Activated CD4-positive, CD25-positive, alpha-beta regulatory T cell (primary cell): ENCODE measurements at places on chromosomes 3 and 15.

DNA sequence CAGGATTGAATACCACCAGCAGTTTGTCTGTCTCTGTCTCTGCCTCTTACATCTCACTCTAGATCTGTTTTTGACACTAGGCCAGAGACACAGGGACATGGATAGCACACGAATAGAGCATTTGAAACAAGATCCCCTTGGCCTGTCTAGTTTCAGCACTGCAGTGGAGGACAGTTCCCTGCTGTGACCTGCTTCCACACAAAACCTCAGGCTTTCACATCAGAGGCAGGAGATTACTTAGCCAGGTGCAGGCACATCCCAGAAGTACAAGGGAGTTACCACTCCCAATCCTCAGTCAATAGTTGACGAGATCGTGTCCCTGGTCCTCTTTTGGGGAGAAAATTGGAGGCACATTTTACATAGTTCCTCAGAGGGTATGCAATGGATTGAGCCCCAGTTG is 34.0 kb upstream of the CCK start:
- DNase-seq: no peak

GRCh38 chr3:177488740-177489139 is 291.5 kb upstream of the TBL1XR1 start:
- DNase-seq: no peak

DNA sequence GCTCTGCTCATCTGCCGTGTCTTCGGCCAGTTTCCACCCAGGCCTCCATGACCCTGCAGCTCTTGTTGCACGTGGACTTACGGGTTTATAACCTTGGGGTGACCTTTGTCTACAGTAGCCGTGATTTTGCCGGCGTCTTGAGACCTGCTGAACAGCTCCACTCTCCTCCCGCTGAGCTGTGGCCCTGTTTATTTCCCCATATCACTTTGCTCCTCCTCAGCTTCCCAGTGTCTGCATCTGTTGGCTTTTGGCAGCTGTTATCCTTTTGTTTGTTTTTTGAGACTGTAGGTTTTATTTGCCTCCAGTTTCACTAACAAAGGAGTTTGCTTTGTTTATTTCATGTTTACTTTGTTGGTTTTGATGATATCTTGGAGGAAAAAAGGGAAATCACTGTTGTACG is 29.3 kb upstream of the SLC28A1 start:
- no peak for DNase-seq

DNA sequence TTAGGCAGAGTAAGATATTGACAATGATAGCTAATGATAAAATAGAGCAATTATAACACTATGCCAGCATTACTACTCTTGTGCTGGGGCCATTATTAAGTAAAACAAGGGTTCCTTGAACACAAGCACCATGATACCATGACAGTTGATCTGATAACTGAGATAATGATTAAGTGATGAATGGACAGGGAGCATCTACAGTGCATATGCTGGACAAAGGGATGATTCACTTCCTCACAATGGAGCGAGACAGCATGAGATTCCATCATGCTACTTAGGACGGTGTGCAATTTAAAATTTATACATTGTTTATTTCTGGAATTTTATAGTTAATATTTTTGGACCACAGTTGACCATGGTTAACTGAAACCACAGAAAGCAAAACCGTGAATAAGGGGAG is 156.6 kb downstream of the FHIT start:
- no peak for DNase-seq

- no peak for DNase-seq
Observed at GRCh38 chr3:180940826-180941225, 28.4 kb downstream of the FXR1 start.

DNA sequence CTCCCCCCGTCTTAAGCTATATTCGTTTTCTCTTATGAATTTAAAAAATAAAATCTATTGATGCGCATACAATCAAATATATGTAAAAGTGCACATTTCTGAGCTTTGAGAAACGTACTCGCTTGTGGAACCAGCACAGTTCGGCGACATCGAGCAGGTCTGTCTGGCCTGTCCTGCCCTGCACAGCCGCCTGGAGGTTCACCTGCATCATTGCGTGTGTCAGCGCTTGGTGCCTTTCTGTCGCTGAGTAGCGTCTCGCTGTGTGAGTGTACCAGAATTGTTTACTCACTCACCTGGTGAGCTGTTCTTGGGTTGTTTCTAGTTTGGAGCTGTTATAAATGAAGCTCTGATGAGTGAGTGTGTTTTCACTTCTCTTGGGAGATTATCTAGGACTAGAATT is 104.0 kb downstream of the VGLL4 start:
- DNase-seq: no peak

DNA sequence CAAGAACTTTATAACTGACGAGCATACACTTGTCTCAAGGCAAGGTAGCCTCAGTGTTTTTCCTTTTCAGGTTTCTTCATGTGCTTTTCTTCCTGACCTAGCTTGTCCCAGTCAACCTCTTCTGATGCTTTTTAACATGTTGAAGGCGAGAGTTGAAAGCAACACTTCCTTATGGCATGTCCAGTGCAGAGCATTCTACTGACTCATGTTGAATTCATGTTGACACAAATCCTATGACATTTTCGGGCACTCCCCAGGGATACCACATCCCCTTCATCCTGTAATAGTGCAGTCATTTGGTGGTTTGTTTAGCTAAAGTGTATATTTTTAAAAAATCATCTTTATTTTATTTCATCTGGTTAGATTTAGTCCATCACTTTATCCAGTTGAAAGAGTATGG is 75.9 kb upstream of the CBLB start:
- no peak for DNase-seq

DNA sequence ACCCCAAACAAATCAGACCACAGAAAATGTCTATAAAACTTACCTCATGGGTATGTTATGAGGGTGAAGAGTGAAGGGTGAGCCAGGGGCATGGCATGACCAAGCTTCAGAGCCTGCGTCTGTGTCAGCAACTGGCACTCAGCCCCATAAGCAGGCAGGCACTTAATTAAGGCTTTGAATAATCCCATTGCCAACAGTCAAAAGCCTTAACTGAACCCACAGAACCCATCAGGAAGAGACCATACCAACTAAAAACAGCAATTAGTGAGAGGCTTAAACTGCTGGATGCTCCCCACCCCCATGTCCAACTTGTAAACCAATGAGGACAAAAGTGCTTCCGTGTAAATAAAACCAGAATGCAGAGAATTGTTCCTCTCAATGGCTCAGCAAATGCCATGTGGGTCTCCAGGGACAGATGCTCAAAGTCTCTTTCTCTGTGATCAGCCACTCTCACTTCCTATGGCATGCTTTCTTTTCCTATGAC is 126.0 kb downstream of the MYLK start:
- no peak for DNase-seq

- DNase-seq: no peak
Observed at GRCh38 chr3:83890039-83890762, 1068.6 kb upstream of the CADM2 start.

DNA sequence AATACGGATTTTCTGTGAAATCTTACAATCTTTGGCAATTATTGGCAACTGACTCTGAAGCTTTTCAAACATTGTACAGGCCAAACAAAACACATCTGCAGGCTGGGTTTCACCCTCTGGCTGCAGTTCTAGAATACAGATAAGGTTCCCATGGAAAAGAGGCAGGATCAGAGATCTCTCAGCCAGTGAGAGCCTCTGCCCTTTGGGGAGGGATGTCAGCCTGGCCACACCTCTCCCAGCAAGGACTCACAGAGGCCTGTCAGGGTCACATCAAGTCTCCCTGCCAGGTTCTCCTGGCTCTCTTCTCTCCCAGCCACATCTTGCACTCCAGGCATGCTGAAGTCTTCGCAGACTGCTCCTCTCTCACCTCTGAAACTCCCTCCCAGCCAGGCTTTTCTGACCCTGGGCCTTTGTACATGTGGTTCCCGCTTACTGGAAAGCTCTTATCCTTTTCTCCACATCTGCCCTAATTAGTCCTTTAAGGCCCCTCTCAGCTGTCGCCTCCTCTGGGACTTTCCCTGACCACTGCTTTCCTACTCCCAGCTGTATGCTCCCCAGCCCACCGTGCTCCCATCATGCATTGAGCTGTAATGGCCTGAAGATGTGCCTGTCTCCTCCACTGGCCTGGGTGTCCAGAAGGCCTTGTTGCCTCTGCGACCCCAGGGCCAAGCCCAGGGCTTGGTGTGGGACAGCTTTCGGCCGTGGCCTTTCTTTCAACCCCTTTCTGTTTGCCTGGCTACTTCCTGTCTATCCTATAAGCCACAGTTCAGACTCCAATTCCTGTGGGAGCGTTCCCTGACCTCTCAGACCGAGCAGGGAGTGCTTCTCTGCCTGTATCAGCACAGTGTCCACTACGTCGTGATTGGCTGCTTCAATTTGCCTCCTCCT is 4.3 kb downstream of the RBP1 start:
- DNase-seq: no peak

DNA sequence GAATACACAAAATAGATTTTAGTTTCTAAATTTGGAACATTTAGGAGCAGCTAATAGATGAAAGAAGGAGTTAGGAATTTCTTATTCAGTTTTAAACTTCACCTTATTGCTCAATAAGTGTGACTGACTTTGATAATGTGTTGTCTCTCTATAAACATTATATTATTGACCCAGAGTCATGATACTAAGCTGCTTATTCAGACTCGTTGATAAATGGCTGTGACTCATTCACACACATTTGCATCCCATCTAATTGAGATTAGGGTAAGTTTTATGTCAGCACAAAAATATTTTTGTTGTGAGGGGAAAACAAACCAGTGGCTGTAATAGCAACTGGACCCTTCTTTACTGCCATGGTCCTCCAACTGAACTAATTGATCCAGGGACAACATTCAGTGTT is 137.6 kb downstream of the GOLIM4 start:
- DNase-seq: no peak

GRCh38 chr3:56839784-56840715 is 38.3 kb upstream of the ARHGEF3 start:
- DNase-seq: no peak

- no peak for DNase-seq
Observed at GRCh38 chr3:78937475-78937874, 830.3 kb downstream of the ROBO1 start.

DNA sequence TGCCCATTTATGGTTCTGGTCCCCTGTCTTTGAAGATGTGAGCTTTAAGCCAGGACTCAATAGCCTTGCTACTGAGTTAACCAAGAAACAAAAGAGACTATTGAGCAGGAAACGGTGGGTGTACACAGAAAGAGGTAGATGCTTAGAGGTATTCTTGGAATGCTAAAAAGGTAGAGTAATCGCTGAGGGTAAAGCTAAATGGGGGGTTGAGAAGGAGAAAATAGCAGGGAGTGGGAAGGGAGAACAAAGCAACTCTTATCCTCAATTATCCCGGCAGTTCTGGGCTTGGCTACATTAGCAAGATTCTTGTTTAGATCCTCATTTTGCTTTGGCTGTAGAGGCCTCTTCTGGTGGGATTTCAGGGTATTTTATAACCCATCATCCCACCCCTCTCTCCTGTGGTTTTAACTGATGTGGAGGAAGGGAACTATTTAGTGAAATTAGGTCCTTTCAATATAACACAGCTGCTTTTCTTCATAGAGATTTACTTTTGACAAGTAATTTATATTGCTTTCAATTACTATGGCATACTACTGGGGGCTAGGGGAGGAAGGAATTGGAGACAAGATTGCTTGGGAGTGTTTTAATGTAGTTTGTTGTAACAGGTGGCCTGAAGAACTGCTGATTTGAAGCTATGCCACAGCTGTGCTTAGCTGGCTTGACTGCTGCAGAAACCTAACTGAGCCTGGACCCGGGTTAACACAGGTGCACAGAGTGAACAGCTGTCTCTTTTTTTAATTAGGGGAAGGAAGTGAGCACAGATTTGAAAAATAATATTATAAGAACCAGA is 234.3 kb upstream of the CCDC54 start:
- DNase-seq: no peak

GRCh38 chr3:66492672-66493071 is 8.2 kb downstream of the LRIG1 start:
- DNase-seq: no peak

DNA sequence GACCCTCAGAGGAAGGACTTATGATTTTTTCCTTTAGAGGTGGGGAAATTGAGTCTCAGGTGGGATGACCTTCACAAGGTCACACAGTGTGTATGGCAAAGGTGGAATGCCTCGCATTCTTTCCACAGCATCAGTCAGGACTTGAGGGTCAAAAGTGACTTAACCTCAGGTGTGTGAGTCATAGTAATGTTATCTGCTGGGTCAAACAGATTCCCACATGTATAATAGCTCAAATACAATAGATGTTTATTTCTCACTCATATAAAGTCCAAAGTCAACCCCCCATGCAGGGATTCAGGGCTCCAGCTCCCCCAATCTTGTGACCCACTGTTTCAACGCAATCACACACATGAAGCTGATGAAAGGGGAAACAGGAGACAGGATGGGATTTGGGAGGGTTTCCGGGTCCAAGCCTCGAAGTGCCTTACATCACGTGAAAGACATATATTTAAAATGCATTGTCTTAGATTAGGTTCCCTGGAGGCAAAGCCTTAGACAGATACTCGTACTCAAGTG is 34.0 kb upstream of the CCDC174 start:
- no peak for DNase-seq

- DNase-seq: no peak
Observed at GRCh38 chr3:4220065-4220464, 83.1 kb upstream of the SETMAR start.

DNA sequence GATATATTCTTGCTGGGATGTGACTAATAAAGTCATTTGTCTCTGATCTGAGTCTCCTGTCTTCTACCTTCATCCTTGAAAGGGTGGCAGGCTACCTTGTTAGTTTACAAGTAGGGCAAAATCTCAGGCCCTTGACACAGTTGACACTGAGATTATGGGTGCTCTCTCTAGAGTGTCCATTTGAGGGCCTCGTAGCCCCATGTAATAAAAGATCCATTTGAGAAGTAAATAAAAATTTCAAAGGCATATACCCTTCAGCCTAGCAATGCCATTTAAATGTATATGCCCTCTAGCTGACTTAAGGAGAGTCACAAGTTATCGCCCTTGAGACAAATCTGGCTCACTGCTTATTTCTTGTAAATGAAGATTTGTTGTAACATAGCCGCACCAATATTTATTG is 98.6 kb downstream of the TCF12 start:
- no peak for DNase-seq

DNA sequence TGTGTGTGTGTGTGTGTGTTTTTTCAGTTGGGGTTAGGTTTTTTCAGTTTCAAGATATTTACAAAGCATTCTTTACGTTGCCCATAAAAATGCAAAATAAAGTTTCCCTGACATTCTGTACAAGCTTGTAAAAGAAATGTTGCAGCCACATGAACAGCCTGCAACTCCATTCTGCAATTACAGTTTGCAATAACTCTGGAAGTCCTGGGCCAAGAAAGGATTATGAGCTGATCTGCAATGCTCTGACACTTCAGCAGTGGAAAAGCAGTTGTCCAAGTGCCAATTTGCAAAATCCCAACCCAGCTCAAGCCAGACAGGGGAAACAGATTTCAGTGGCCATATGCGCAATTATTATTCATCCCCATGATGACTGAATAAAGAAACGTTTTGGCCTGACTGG is 322.1 kb downstream of the MEX3B start:
- DNase-seq: no peak

- DNase-seq: no peak
Observed at GRCh38 chr15:64915518-64916227, 4.0 kb downstream of the ANKDD1A start.
